ENCODE measurements at places on chromosomes 3 and 15.

DNA sequence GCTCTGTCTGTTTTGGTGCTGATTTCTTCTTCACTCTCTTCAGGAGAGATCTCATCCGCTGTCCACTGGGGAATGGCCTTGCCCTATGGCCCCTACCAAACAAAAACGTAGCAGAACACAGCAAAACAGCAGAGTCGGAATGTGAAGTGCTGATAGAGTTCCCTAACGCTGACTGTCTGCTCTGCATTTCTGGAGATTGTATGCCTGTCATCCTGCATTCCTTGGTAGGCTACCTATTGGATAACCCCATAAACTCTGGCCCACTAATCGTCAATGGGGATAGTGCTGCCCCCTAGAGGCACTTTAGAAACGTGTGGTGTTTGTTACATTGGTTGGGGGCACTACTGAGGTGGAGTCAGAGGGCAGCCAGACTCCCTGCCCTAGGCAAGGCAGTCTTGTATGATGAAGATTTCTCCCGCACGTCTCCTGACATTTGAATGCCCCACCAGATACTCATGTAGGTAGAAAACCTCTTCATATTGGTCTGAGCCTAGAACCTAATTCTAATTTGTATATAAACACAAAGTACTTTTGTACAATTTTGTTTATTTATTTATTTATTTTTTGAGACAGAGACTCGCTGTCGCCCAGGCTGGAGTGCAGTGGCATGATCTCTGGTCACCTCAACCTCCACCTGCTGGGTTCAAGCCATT is 15.6 kb upstream of the MAGEF1 start:
- DNase-seq: peak; percentile 87

DNA sequence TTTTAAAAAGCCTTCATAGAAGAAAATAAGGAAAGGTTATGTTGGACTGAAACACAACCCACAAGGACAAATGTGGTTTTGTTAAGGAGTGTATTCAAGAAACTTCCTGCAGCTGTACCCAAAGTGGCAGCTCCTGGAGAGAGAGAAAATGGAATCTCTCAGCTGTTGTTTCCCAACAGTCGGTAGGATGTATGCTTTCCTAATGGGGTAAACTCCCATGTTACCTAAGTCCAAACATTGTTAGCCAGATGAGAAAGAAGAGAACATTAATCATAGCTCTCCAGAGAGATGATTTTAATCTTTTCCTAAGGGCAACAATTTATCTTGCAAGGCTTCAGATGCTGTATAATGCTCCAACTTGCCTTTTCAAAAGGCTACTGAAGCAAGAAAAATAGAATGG is 22.6 kb upstream of the TEX9 start:
- DNase-seq: no peak

GRCh38 chr15:68471541-68471940 is 39.6 kb upstream of the ITGA11 start:
- DNase-seq: no peak

DNA sequence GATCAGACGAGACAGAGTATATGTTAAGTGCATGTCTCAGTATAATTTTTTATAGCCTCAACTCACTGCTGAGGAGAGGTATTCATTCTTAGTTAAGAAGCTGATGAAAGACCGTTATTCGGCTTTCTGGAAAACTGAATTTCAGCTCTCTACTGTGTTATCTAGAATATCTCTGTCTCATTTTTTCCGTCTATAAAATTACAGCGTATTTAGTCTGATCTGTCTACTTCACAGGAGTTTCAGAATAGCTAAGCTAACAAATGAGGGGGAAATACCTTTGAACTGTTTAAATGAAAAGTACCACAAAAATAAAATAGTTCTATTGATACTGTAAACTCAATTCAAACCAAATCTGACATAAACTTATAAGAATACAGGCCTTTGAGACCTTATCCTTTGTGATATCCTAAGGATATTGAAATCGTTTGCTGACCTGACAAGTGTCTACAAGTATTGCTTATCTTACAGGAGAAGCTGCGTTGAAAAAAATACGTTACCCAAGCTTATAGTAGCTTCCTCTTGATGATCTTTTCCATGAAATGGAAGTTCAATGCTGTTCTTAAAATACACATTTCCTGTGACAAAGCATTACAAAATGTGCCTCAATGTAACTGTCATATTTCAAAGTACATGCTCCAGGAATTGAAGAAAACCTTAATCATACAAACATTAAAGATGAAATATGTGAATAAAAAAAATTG is 104.6 kb downstream of the IL1RAP start:
- no peak for DNase-seq

- DNase-seq: peak; percentile 92
Observed at GRCh38 chr3:4752201-4753072, 226.8 kb upstream of the BHLHE40 start.

GRCh38 chr15:50123861-50124557 is 5.0 kb upstream of the ATP8B4 start:
- DNase-seq: no peak

- no peak for DNase-seq
Observed at GRCh38 chr3:177811112-177811511, 613.8 kb upstream of the TBL1XR1 start.

GRCh38 chr3:101096444-101096843 is 103.2 kb upstream of the ABI3BP start:
- no peak for DNase-seq

DNA sequence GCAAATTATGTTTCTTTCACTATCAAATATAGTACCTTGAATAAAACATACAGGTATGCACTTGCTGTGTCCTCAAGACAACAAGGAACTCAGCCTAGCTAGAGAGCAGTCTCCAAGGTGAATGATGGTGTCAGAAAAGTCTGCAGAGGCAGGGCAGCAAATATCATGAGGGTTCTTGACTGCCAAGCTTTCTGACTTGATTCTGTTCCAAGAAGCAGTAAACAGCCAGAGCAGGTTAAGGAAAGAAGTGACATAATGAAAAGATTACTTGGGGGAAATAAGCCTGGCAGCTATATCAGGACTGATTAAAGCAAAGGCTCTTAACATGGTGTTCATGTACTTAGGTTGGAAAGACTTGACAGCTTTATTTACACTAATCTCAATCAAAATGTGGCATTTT is 192.2 kb upstream of the GADL1 start:
- DNase-seq: no peak

DNA sequence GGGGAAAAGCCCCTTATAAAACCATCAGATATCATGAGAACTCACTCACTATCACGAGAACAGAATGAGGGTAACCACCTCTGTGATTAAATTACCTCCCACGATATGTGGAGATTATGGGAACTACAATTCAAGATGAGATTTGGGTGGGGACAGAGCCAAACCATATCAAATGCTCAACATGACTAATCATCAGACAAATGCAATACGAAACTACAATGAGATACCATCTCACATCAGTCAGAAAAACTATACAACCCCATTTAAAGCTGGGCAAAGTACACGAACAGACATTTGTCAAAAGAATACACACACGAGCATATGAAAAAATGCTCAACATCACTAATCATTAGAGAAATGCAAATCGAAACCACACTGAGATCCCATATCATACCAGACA is 67.7 kb downstream of the SCAPER start:
- peak; percentile 14 for DNase-seq

- DNase-seq: no peak
Observed at GRCh38 chr3:175179055-175179454, 319.9 kb downstream of the NAALADL2 start.

DNA sequence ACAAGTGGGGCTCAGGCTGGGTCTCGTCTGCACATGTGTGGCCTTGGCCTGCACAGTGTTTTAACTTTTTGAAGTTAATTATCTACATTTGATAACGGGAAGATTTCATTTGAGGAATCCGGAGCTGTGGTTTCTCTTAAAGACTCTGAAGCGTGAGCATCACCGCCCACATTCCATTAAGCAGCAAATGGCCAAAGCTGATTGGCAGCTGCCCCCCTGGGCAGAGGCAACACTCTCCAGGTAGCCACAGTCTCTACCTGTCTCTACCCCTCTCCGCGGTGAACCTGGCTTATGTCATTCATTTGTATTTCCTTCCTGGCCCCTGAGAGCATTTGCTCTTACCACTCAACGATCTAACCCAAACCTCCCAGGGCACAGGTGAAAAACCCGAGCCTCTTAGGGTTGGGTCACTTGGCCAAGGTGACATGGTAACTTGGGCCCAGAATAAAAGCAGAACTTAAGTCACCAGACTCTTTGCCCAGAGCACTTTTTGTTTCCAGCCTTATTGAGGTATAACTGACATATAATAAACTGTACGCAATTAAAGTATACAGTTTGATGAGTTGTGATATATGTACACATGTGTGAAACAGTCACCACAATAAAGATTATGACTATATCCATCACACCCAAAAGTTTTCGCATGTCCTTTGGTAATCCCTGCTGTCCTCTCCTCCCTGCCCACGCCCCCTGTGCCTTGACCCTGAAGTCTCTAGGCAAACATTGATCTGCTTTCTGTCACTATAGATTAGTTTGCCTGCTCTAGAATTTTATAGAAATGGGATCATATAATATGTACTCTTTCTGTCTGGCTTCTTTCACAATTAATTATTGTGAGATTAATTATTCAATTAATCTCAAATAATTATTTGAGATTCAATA is 245.7 kb upstream of the HES1 start:
- DNase-seq: no peak

DNA sequence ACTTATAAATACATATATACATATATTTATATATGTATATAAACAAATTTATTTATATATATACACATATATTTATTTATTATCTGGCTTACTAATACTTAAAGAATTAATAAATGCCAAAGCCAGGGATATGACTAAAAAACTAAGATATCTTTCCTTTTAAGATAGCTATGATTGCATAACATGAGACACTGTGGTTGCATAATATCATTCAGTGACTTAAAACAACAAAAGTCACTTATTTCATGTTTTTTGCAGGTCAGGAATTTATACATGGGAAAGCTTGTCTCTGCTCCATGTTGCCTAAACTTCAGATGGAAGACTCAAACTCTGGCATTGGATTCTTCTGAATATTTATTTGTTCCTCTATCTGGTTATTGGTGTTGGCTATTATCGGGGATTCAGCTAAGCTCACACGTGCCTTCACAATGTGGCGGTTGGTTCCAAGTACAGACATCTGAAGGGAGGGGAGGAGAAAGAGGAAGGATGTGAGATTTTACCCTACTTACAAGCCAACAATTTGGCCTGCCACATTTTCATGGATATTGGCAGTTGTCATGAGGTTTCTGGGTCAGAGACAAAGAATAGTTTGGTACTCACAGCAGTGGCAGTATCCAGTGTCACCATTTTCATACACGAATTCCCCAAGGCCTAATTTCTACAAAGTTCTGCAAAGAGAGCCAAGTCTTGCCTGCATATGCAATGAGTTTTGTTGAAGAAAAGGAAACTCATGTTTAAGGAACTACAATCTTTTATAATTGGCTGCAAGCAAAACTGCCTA is 381.6 kb downstream of the EPHA3 start:
- no peak for DNase-seq

DNA sequence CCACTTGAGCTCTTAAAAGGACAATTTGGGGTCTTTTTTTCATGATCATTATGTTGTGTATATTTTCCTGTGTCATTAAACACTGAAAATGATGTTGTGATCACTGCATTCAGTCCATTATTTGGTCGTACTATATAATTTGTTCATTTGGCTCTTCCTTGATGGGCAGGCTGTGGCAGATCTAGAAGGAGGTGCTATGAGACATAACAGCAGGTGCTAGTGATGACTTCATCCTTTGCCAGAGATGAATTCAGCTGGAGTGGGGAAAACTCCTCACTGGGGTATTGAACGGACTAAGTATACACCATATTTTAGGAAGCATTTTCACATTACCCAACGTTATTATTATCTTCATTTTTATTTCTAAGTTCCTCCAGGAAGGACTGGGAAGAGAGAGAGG is 12.0 kb downstream of the CMTM7 start:
- DNase-seq: no peak

DNA sequence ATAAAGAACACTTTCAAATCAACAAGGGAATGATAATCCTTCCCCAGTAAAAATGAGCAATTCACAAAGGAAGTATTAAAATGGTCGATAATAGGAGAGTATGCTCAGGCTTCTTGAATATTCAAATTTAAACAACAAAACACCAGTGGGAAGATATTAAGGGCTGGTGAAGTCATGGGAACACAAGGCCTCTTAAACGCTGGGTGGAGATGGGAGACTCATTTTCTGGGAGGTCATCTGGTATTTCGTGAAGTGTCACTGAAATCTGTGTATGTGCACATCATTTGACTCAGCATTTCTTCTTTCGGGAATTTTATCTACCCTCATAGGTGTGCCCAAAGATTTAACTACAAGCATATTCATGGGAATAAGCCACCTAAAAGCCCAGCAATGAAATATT is 40.1 kb upstream of the CTXND1 start:
- no peak for DNase-seq

- no peak for DNase-seq
Observed at GRCh38 chr3:11613851-11614487, 29.7 kb downstream of the VGLL4 start.

- DNase-seq: no peak
Observed at GRCh38 chr3:172189213-172189612, 149.8 kb downstream of the FNDC3B start.

DNA sequence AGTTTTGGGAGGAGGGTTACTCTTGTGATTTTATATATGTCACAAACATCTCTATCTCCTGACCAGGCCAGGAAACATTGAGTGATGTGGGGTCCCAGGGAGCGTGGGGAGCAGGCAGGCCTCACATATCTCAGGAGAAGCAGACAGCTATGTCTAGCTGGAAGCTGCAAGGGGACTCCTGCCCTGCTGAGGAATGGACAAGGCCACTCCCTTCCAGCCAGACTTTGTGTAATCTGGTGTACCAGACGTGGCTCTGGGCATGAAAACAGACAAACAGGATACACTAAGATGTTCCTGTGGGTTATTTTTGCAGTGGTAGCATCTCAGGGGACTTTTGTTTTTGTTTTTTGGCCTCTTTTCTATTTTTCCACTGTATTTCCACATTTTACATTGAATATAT is 23.2 kb downstream of the CYP8B1 start:
- DNase-seq: peak; percentile 37

GRCh38 chr3:14570864-14571263 is 30.7 kb upstream of the GRIP2 start:
- DNase-seq: no peak

GRCh38 chr3:62655056-62655690 is 220.0 kb downstream of the CADPS start:
- no peak for DNase-seq

DNA sequence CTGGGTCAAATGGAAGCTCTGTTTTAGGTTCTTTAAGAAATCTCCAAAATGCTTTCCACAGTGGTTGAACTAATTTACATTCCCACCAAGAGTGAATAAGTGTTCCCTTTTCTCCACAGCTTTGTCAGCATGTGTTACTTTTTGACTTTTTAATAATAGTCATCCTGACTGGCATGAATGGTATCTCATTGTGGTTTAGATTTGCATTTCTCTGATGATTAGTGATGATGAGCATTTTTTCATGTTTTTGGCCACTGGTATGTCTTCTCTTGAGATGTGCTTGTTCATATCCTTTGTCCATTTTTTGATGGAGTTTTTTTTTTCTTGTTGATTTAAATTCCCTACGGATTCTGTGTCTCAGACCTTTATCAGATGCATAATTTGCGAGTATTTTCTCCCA is 745.0 kb upstream of the BCHE start:
- no peak for DNase-seq

GRCh38 chr3:39762537-39763070 is 46.8 kb upstream of the MYRIP start:
- DNase-seq: no peak

All from small intestine (tissue), 16 donors.